ENCODE measurements at places on chromosomes 5 and 9. TPM values are rescaled to one million over a fixed set of nuclear protein-coding genes. Genes with fewer than 3 reads are reported as not detected.

GRCh38 chr5:172868436-172868923, 34.4 kb downstream of the ERGIC1 start:
- DNase-seq: no peak

GRCh38 chr5:71907608-71908145, 188.6 kb downstream of the CARTPT start:
- no peak for DNase-seq

DNA sequence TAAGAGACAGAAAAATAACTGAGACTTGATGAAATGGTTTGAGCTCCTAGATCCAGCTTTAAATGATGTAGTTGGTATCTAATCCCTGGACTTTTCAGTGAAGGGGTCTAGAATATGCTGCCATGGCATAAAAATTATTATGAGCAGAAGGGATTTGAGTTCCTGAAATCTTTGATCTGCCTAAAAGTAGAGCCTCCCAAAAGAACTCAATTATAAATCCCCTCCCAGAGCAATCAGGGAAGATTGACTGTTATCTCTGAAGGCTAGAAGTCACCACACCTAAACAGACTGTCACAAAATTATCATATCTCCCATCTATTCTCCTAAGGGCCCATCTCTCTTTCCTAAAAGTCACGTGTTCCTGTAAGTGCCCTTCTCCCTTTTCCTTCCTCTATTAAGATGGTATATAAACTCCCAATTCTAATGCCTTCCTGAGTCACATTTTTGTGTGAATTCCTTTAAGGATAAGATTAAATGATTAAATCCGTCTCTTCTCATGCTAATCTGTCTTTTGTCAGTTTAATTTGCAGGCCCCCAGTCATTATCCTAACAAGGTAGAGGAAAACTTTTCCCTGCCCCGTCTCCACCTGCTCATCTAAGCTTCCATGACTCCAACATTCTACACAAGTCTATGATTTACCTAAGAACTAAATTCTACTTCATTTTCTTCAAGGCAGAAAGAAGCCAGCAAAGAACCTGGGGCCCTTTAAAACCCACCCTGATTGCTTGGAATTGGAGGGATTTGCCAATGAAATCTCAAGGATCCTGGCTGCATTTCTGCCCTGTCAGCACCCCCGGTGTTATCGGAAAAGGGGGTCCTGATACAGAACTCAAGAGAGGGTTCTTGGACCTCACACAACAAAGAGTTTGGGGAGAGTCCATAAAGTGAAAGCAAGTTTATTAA, 47.1 kb upstream of the PWWP2A start:
- DNase-seq: no peak

GRCh38 chr9:13778631-13779030, 499.1 kb upstream of the MPDZ start:
- DNase-seq: no peak

DNA sequence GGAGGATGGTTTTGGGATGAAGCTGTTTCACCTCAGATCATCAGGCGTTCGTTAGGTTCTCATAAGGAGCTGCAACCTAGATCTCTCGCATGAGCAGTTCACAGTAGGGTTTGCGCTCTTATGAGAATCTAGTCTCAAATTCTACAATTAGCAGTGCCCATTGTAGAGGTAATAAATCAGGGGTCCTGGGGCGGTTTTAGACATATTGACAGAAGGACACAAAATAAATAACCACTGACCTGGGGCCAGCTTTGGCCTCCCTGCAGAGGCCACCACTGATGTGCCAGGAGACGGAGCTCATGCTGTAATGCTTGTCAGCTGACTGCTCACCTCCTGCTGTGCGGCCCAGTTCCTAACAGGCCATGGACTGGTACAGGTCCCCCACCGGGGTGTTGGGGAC, 67.6 kb upstream of the SPATA31D4 start:
- DNase-seq: no peak

- DNase-seq: no peak
These were observed 41.9 kb upstream of the GRHPR start for GRCh38 chr9:37380570-37380969.

- no peak for DNase-seq
These were observed 159.3 kb downstream of the DMAC1 start for GRCh38 chr9:7640231-7640630.

DNA sequence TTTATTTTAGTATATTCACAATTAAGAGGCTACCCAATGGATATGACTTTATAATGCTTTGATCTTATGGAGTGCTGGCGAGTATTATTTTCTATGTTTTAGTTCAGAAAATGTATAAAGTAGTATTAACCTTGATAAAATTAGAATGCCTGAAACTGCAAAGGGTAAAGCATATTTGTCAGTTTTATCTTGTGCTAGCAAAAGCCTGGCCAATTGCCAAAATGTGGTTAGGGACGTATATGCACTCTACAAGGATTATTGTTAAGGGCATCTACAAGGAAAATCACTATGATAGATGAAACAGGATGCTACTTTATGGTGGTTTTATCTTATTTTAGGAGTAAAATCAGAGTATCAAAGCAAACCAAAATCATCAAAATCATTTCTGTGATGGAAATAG, 281.7 kb downstream of the CCDC171 start:
- no peak for DNase-seq

- DNase-seq: no peak
These were observed 803 bp upstream of the CCNO start for GRCh38 chr5:55234121-55234700.

DNA sequence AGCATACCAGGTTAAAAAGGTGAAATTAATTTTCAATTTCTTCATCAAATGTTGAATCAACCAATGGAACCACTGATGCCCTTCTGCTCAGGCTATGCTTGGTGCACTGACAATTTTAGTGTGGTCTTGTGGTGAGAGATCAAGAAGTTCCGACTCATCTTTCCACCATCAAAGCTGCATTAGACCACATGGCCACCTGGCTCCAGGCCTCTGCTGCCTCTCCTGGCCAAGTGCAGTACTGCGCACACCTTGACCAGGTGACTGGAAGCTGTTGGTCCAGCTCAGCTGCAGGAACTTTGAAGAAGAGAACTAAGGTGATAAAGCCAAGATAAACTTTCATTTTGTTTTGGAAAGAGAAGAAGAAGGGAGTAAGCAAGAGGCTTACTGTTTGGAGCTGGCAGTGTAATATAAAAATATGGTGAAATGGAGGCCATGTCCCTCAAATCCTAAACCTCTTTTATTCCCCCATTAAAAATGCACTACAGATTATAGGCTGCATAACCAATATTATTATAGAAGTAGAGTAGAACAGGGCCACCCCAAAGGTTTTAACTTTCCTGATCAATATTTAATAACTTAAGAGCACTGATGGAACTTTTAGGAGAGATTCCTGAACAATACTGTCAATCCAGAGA, 315.5 kb upstream of the C9orf72 start:
- DNase-seq: peak; percentile 41

DNA sequence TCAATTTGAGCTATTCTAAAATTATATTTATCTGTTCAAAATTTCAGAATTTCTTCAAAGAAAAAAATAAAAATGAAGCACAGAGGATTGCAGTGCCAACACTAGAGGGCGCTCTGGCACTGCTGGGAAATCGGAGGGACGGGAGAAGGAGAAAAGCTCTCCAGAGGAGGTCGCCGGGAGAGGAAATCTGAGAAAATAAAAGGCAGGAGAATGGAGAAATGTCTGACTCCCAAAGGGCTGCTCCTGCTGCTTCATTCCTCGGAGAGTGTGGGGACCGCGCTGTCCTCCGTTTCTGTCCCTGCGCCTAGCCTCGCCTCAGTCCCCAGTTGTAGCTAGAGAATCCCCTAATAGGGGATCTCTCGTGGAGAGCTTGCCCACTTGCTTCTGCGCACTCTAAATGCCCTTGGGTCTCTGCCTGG, 40.0 kb upstream of the ARSB start:
- peak; percentile 46 for DNase-seq

DNA sequence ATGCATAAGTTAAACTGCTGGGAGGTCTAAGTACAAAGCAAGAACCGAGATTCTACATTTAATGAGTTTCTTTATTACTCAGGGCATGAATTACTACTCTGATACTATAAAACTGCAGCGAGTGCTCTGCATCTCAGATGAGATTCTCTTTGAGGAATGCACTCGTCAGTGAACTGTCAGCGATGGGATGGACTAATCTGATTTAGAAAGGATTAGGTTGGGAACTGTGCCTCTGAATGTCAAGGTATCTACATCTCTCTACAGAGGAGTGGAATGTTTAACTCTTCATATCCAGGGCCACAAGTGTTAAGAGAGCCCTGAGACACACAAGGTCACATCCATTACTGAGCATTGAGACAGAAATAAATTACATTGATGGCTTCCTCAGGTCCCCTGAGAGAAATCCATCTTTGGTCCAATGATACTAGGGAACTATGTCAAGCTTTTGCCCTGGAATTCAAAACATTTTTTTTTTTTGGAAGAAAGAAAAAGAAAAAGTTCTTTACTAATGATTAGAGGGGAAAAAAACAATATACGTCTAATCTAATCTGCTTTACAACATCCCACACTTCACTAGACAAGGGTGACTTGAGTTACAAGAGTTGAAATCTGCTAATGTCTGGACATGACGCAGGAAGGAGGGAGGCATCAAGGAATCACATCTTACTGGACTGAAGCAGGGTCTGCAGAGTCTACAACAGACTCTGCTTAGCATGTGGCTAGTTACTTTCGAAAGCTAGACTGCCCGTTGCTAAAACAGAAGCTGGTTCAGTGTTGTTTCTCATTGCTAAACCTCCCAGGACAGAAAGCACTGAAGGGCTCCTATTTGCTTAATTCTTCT, 270.0 kb upstream of the TLE4 start:
- DNase-seq: no peak

DNA sequence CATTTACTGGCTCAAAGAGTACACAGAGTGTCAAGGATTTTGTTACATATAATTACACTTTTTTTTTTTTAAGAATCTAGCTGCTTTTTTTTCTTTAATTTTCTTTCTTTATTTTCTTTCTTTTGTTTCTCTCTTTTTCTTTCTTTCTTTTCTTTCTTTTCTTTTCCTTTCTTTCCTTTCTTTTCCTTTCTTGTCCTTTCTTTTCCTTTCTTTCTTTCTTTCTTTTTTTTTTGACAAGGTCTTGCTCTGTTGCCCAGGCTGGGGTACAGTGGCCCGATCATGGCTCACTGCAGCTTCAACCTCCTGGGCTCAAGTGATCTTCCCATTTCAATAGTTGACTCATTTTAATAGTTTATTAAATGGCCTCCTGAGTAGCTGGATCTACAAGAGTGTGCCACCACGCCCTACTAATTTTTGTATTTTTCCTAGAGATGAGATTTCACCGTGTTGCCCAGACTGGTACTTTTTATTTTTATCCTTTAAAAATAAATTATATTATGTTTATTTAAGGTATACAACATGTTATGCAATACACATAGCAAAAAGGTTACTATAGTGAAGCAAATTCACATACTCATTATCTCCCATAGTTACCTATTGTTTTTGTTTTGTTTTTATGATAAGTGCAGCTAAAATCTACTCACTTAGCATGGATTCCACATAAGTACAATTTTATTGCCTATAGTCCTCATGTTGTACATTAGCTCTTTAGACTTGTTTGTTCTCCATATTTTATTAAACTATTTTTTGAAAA, 381.5 kb upstream of the KLF4 start:
- no peak for DNase-seq

GRCh38 chr9:34454571-34455065, 3.8 kb downstream of the FAM219A start:
- DNase-seq: no peak

The MED10 gene
- total RNA-seq: 66.8 TPM

The RORB gene
- total RNA-seq: not detected

The SPATA31D4 gene
- total RNA-seq: not detected

The RNF208 gene
- 1.2 TPM for total RNA-seq

The C5orf15 gene
- 12.9 TPM for total RNA-seq

The CCL27 gene
- total RNA-seq: not detected

The FIBCD1 gene
- not detected for total RNA-seq
